Anterior cingulate cortex (tissue), 58 donors: ENCODE measurements at places on chromosomes 7 and 10.

DNA sequence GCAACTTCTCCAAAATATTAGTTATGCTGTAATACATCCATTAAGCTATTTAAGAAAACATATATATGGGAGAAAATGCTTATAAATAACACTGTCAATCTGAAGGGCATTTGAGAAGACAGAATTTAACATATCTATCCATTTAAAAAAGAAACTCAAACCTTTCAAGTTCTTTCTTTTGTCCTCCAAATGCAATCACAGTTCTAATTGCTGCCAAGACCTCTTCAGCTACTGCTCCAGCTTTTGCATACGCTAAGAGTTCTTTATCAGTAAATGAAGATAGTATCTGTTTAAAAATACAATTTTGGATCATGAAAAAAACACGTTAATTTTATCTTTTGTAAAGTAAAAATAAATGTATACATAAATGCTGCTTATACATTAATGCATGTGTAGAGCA, 39.6 kb downstream of the ABCB1 start:
- no peak for DNase-seq

DNA sequence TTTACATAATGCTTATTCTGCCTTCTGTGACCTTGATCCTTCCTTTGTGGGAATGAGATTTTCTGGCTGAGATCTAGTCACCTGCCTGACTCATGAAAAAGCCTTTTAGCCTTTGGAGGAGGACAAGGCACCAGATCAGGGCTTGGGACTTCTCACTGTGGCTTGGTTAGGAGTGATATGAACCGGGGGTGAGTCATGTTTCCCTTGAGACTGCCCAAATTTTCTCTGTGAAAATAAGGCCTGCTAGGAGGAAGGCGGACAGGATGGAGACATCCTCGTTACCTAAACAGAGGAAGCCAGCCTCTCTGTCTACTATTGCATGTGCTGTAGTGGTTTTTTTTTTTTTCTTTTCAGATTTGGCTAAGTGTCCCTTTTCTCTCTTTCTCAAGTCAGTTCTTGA, 57.8 kb downstream of the EVX1 start:
- no peak for DNase-seq

GRCh38 chr10:104260775-104261115, 6.1 kb downstream of the GSTO1 start:
- no peak for DNase-seq

- DNase-seq = no peak
Measured at GRCh38 chr7:154775681-154776080, 227.2 kb downstream of the PAXIP1 start.

- no peak for DNase-seq
Measured at GRCh38 chr10:4130685-4131084, 345.7 kb upstream of the KLF6 start.

- no peak for DNase-seq
Measured at GRCh38 chr10:70272925-70273316, 10.9 kb downstream of the NPFFR1 start.

DNA sequence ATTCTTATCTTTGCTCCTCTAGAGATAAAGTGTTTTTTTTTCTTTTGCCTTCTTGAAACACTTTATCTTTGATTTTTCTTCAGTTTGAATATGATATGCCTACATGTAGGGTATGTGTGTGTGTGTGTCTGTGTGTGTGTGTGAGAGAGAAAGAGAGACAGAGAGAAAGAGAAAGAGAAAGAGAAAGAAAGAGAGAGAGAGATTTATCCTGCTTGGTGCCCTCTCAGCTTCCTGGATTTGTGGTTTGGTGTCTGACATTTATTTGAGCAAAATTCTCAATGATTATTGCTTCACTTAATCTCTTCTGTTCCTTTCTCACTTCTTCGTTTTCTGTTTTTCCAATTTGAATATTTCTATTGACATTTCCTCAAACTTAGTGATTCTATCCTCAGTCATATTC, 60.3 kb downstream of the RAB18 start:
- no peak for DNase-seq

GRCh38 chr7:118285358-118285757, 60.9 kb downstream of the ANKRD7 start:
- DNase-seq = no peak

GRCh38 chr10:59976909-59977308, 70.6 kb upstream of the CCDC6 start:
- no peak for DNase-seq

GRCh38 chr7:130152493-130153210, 52.6 kb downstream of the TMEM209 start:
- no peak for DNase-seq

GRCh38 chr10:118735294-118735693, 19.5 kb downstream of the CACUL1 start:
- no peak for DNase-seq
